ENCODE measurements at places on chromosomes 3 and 15.
A peak's percentile ranks its signal among the peaks of the same experiment; 100 is the strongest.

GRCh38 chr3:78281381-78281780 is 1241.5 kb downstream of the ROBO2 start:
- no peak for DNase-seq

GRCh38 chr15:76209523-76209922 is 101.7 kb downstream of the ETFA start:
- DNase-seq: no peak

DNA sequence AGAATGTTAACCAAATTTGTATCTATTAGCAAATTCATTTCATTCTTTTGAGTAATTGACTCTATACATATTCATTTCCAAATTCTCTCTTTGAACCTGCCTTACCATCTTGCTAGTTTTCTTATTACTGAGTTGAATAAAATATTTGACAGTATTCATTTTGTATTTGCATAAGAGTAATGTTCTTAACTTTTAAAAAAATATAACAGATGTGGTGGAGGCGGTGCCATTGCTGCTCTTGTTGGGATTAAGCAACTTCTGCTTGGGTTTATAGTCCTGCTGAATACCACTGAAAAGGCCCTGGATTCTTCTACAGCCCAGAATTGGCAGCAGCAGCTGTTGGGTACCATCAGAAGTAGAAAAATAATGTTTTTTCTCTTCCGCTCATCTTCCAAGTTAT is 148.9 kb upstream of the PEX5L start:
- DNase-seq: no peak

- no peak for DNase-seq
These were observed 23.9 kb upstream of the XIRP1 start for GRCh38 chr3:39216176-39216790.

DNA sequence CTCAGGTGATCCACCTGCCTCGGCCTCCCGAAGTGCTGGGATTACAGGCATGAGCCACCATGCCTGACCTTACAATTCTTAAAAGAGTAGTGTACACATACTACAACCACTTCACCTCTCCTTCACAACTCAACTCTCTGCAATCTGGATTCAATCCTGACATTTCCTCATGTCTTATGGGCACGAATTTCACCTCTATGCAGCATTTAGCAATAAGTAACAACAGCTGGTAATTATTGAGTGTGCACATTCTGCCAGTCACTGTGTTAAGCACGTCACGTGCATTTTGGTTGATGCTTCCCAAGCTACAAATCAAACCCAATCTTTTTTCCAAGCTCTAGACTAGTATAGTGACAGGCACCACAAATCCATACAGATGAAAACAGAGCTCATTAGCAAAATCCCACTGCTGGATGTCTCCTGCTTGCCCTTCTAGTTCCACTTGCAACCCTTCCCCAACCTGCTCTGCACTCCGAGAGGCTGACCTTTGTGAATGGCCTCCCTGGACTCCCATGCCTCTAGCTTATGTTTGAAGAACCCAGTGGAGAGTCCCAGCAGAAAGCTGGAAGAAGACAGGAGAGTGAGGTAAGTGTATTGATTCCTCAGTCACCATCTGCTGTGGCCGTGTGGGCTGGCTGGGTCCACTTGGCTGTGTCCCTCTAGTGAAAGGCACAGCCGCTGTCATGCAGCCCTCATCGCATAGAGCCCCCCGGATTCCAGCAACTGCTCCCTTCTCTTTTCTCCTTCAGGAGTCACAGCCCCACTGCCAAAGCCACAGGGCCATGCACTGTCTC is 176.5 kb downstream of the MEX3B start:
- no peak for DNase-seq

DNA sequence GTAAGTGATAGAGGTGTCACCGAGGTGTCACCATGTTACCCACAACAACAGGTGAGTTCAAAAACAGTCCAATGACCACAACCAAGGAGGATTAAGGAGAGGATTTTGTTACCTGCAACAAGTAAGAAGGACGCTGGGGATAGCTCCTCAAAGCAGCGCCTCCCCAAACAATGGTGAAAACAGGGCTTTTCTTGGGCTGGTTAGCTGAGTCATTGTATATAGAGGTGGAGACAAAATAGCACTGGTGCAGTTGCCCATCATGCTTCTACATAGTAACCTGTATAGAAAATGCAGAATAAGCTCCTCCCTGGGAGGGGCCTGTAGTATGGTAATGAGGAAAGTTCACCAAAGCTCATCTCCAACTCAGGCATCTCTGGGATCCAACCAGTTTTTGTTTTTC is 116.9 kb upstream of the EIF1B start:
- DNase-seq: peak; percentile 20

DNA sequence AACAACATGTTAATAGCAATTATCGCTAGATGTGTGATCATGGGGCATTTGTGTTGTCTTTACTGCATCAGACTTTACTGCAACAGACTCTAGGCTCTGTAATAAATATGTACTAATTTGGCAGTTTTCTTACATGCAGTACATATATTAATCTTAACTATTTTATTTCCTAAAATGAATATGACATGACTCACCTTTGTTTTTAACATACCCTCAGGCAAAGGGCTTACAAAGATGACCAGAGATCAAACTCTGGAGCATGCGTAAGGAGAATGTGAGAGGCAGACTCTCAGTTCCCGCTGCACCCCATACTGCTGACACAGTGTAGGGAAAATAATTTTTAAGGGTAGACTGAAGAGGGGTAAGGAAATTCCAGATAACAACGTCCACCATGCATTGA is 7.2 kb upstream of the FAM174B start:
- DNase-seq: peak; percentile 47

DNA sequence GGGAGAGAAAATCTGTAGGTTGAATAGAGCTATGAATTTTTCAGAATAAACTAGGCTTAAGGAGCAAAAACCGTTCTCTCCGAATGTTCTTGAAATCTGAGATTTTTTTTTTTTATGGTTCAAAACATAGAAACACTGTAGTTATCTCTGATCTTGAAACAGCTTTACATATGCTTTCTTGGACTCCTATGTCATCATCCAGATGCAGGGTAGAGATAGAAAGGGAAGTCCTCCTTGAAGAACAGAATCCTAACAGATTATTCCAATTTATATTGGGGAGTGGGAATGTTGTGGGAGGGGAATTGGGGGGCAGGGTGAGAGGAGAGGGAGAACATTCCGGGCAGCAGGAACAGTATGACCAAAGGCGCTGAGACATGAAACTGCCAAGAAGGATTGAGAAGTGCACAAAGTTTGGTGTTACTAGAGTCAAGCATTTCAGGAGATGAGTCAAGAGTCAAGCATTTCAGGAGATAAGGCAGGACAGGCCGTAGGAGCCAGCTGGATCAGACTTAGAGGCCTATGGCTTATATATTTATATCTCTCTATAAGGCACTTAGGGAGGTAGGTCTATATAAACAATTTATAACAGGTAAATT is 21.9 kb upstream of the ST3GAL6 start:
- peak; percentile 77 for DNase-seq

Data from bronchial epithelial cell (primary cell).